ENCODE measurements at places on chromosomes 12 and 14.

- DNase-seq: no peak
Observed at GRCh38 chr12:42277396-42278127, 39.5 kb upstream of the YAF2 start.

- DNase-seq: no peak
Observed at GRCh38 chr12:96213869-96214268, 19.7 kb downstream of the ELK3 start.

- DNase-seq: no peak
Observed at GRCh38 chr12:105234197-105234596, 1.8 kb downstream of the APPL2 start.

DNA sequence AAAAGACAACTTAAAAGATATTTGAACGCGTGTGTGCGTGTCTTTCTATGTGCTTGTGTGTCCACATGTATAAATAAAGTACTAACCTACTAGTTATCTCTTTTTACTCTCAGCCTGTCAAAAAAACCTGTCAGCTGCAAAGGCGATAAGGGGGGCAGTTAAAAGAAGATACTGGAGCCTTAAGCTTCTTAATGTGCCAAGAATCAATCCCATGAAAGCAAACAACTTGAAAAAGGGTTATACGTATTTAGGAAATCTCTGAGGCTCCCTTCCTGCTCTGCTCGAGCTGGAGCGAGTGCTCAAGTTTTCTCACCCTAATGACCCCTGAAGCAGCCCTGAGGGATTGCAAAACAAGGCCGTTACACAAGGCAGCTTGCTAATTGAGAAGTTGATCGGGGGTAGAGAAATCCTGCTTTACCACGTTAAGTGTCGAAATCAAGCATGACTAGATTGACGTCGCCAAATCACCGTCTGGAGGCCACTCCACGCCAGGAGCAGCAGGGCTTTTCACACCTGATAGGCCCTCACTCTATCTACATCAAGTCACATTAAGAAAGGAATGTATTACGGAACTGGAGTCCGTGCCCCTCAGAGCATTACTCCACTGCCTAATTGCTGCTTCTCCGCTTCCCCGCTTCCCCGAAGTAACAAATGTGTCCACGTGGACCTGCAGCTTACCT lies 32.4 kb downstream of the LMO3 start:
- DNase-seq: no peak

DNA sequence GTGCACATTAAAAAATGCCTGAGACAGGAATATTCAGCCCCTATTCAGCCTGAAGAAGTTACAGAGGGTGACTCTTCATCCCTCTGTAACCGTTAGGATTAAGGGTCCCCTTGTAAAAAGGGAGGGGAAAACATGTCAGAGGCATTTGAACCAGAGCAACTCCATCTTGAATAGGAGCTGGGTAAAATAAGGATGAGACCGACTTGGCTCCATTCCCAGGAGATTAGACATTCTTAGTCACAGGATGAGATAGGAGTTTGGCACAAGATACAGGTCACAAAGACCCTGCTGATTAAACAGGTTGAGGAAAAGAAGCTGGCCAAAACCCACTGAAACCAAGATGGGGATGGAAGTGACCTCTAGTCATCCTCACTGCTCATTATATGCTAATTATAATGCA lies 19.9 kb upstream of the MDM1 start:
- DNase-seq: no peak

DNA sequence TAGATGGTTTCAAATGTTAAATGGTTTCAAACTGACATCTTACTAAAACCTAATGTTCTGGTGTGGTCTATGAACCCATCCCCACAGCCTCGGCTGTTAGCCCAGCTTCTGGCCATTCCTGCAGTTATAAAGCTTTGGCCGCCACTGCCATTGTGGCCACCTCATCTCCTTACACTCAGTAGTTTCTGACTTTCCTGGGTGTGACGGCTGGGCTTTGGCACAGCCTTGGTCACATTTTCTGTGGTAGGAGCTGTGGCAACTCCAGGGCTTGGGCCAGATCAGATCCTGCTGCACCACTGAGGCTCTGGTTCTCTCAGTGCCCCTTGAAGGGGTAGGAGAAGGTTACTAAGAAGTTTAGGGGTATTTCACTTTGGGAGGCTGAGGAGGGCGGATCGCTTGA lies 84.2 kb upstream of the STXBP6 start:
- DNase-seq: no peak

GRCh38 chr12:98262902-98263301 lies 252.5 kb upstream of the TMPO start:
- DNase-seq: no peak

- no peak for DNase-seq
Observed at GRCh38 chr14:50953502-50953901, 9.2 kb upstream of the PYGL start.

- no peak for DNase-seq
Observed at GRCh38 chr12:127146991-127147718, 1119.8 kb upstream of the TMEM132C start.

- DNase-seq: no peak
Observed at GRCh38 chr14:68810173-68811153, 17.6 kb upstream of the ZFP36L1 start.

GRCh38 chr12:85923767-85924331 lies 49.8 kb downstream of the NTS start:
- peak; percentile 79 for DNase-seq

GRCh38 chr14:65045006-65045405 lies 57.3 kb downstream of the MAX start:
- no peak for DNase-seq

DNA sequence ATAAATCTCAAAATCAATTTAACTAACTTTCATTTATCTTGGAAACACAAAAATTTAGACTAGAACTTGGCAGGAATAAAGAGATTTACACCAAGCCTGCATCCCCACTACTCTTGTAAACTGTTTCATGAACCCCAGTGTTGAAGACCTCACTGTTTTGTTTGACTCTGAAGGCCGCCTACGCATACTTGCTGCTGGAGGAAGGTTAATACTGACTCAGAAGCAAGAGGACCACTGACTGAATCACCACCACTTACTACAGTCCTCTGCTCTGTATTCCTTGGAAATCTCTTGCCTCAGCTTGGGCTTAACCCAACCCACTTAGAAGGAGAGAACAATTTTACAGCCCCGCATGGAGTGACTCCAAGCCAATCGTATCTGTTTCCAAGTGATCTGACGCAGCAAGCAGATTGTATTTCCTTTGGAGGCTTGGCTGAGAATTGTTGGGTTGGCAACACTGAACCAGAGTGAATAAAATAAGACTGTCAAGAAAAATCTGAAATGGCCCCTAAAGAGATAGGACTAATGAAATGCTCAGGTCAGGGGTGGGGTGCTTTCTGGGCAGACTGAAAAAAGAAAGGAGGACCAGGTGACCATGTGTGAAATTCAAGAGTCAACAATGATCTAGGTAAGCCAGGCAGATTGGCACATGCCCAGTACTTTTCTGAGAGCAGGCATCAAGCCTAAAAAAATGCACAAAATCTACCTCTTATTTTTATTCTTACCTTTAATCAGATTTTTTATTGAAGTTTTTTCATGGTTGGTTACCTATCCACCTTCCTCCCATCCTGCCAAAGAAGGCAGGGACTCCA lies 248.6 kb downstream of the ZFP36L1 start:
- peak; percentile 92 for DNase-seq

GRCh38 chr14:77782202-77782601 lies 17.7 kb upstream of the ADCK1 start:
- peak; percentile 25 for DNase-seq

DNA sequence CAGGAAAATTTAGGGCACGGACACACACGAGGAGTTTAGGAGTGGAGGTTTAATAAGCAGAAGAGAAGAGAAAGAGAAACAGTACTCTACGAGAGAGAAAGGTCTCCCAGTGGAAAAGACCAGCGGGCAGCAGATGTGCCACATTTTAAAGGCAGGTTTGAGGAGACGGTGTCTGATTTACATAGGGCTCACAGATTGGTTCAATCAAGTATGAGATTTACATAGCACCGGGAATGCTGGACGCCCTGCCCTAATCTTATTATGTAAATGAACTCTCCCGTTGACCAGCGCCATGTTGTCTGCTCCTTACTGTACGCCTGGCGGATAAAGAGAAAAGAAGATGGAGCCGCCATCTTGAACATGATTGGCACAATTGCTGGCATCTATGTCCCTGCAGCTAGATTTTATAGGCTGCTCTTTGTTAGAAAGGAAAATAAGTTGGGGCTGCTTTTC lies 17.9 kb downstream of the NFKBIA start:
- no peak for DNase-seq

DNA sequence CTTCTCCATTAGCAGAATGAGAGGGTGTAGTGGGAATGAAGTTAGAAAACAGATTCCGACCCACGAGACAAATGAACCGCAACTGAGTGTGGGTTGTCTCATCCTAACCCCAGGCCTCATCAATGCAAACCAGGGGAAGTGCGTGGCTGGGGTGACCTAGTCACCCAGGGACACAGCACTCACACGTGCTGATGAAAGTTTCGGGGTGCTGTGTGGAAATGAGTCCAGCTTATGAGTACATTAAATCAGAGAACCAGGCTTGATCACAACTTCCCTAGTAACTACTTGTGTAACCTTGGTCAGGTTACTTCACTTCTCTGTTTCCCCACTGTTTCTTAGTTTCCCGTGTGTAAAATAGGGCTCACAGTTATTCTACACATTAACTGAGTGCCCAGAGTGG lies 95.4 kb upstream of the CDKN3 start:
- DNase-seq: no peak

DNA sequence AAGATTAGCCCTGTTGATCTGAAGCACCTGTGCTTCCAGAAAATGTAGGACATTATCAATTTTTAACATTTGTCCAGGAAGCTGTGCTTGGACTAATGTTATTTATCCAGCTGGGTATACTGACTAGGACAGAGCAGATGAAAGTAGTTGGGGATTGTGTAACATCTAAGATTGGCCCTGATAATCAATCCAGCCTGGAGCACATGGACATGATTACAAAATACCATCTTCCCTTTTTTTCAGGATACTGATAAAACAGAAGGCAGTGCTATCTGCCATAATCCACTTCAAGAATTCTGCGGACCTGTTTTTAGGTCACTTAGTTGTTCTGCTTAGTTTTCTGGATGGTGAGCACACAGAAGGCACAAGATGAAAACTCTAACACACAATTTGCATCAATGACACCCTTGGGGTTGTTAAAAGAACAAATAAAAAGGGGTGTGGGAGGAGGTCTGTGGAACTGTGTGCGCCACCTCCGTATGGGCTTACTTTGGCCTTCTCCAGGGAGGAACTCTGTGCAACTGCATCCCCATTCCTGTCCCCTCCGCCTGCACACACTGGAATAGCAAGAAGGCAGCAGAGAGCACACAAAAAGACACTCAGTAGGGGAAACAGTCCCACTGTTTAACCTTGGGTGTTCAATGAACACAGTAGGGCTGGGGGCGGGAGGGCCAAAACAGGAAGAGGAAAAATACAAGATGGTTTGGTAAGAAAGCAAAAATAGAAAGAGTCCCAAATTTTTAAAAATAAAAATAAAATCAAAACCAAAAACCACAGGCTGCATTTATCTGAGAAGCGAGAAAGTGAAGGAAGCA lies 31.1 kb upstream of the DUSP6 start:
- DNase-seq: peak; percentile 68

DNA sequence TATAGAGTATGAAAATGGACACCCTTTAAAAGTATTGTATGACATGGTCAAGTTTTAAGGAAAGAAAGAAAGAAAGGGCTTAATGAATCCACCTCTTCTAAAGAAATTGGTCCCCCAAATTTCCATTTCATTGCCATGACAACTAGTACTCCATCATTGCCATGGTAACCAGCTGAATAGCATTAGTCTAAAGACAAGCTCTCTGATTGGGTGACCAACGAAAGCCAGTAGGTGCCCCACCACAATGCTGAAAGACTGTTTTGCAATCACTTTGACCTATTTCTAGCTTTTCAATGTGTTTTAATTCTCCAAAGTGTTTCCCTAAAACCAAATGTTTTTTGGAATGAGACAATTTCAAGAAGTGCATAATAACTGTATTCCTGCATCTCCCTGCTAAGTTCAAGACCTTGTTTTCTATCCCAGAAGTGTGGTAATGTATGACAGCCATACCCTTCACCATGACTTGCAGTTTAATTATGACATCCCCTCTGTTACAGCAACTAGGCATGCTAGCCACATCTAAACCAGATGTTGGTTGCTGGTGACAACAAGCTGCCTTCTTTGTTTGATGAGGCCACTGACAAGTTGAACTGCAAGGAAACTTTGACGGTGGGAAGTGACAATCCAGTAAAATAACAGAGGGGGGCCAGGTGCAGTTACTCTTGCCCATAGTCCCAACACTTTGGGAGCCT lies 46.7 kb downstream of the KICS2 start:
- peak; percentile 53 for DNase-seq

GRCh38 chr12:118188690-118189371 lies 52.9 kb downstream of the PEBP1 start:
- DNase-seq: peak; percentile 23

DNA sequence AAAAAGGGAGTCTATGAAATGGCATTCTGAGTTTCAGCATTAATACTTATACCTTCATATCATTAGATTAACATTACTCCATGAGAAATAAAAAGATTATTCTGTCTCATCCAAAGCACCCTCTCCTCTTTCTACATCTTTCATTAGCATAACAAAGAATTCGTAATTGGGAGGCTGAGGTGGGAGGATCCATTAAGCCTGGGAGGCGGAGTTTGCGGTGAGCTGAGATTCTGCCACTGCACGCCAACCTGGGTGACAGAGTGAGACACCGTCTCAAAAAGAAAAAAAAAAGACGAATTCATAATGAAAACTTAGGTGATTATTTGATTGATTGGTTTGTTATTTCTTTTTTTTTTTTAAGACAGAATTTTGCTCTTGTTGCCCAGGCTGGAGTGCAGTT lies 1.8 kb upstream of the CDK17 start:
- DNase-seq: no peak

GRCh38 chr12:117047810-117048584 lies 51.2 kb downstream of the TESC start:
- peak; percentile 25 for DNase-seq

- no peak for DNase-seq
Observed at GRCh38 chr14:54662491-54663133, 95.7 kb downstream of the SAMD4A start.

- no peak for DNase-seq
Observed at GRCh38 chr12:111121840-111122239, 201.5 kb upstream of the MYL2 start.

DNA sequence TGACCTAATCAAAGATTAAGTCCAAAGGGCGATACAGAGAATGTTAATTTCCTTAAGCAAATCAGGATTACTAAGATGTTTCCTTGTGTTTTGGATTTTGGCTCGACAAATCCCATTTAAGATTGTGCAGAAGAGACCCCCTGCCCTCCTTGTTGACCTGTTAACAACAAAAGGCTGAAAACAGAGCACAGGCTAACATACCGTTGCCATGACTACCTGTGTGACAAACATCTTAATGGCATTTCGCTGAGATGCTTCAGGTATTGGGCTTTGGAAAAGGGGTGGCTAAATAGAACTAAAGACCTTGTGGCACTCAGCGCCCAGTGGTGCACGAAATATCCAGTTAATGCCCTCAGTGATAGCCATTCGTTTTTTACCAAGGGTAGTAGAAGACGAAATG lies 1532.3 kb upstream of the TMEM132C start:
- no peak for DNase-seq
